ENCODE measurements at places on chromosomes 3 and 15. TPM values are rescaled to one million over a fixed set of nuclear protein-coding genes. Genes with fewer than 3 reads are reported as not detected.

The FBLN2 gene
- total RNA-seq: 5.9 TPM

The CHRNA3 gene
- 0.13 TPM for total RNA-seq

The XCR1 gene
- not detected for total RNA-seq

The MASP1 gene
- not detected for total RNA-seq

The STRC gene
- total RNA-seq: not detected

The ISL2 gene
- total RNA-seq: 0.33 TPM

The ONECUT1 gene
- total RNA-seq: not detected

The GHRL gene
- not detected for total RNA-seq

The NUDT16 gene
- total RNA-seq: 9.1 TPM

The UBA5 gene
- 35.2 TPM for total RNA-seq

The DCUN1D1 gene
- total RNA-seq: 10.5 TPM

The PLCD1 gene
- 22.9 TPM for total RNA-seq

The CLDN11 gene
- total RNA-seq: 77.7 TPM

The TRIM42 gene
- not detected for total RNA-seq

The KY gene
- not detected for total RNA-seq

The SMCO1 gene
- not detected for total RNA-seq

The VGLL3 gene
- total RNA-seq: 15.6 TPM

The SV2B gene
- not detected for total RNA-seq

The GABRR3 gene
- total RNA-seq: not detected

The TRPM1 gene
- total RNA-seq: not detected

The PRSS50 gene
- total RNA-seq: 0.16 TPM

The TIMP4 gene
- total RNA-seq: 4.4 TPM

The LRTM1 gene
- total RNA-seq: not detected

The CCRL2 gene
- 0.33 TPM for total RNA-seq

The PLA2G4E gene
- total RNA-seq: not detected

The CORO2B gene
- 4.7 TPM for total RNA-seq

The HIGD2B gene
- not detected for total RNA-seq

The GUCA1C gene
- 1.3 TPM for total RNA-seq

The RYK gene
- total RNA-seq: 46.9 TPM

The CADPS gene
- not detected for total RNA-seq

The EFL1 gene
- 8.2 TPM for total RNA-seq

The ANKUB1 gene
- not detected for total RNA-seq

The FAM107A gene
- total RNA-seq: 0.13 TPM

The CCDC32 gene
- total RNA-seq: 17.6 TPM

The ZNF385D gene
- under 0.01 TPM for total RNA-seq

The C15orf62 gene
- 0.16 TPM for total RNA-seq

The GATM gene
- total RNA-seq: 2.1 TPM

The WDR72 gene
- 1.6 TPM for total RNA-seq

The DIPK2A gene
- 16.0 TPM for total RNA-seq

The PCLAF gene
- total RNA-seq: 5.3 TPM

The COL6A6 gene
- under 0.01 TPM for total RNA-seq

The MRPS25 gene
- total RNA-seq: 21.0 TPM

The ALPK3 gene
- total RNA-seq: 15.3 TPM

The PAQR5 gene
- 0.81 TPM for total RNA-seq

The NR1I2 gene
- under 0.01 TPM for total RNA-seq
